Caco-2 (cell line): ENCODE measurements at places on chromosomes 16 and 17.
A peak's percentile ranks its signal among the peaks of the same experiment; 100 is the strongest.

- no peak for DNase-seq
Measured at GRCh38 chr16:4038448-4038847, 77.8 kb downstream of the ADCY9 start.

DNA sequence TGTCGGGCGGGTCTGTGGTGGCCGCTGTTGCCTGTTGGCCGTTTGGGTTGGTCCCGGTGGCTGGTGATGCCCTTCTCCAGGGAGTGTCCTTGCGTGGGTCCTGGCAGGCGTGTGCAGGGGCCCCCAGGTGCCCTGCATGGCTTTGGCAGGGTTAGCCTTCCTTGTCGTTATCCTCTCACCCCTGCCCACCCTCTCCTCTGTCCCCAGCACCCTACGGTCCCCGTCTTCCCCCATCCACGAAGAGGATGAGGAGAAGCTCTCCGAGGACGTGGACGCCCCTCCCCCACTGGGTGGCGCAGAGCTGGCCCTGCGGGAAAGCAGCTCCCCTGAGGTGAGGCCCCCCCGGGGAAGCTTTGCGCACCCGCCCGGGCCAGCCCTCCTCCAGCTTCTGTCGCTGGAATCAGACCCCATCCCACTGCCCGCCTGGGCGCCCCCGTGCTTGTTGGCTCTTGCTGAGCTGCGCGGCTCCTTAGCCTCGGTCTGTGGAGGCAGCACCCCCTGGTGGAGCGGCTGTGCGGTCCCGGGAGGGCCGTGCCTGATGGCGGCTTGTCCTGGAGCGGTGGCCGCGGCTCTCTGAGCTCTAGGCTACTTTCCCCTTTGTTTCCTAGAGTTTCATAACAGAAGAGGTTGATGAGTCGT is 10.6 kb upstream of the NUDT16L1 start:
- DNase-seq: no peak

- no peak for DNase-seq
Measured at GRCh38 chr17:82113422-82113821, 15.4 kb upstream of the FASN start.

DNA sequence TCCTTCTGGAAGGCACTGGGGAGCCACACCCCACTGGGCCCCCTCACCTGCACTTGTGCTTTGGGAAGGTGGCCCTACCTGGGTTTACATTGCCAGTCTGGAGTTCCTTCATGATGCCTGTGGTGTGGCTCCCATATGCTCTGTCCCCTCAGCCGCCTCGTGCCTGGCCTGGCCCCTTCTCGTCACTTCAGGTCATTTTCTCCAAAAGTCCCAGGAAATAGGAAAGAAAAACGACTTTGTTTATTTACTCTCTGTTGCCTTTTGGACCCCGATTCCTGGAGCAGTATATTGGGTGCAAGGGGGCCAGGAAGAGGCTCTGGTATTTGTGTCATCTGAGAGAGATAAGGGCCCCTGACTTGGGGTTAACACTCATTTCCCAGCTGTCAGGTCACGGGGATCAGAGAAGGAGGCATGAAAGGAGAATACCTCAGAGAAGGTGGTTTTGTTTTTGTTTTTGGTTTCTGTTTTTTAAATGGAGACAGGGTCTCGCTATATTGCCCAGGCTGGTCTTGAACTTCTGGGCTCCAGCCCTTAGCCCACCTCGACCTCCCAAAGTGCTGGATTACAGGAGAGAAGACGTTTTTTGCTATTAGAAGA is 4.7 kb downstream of the SOCS3 start:
- no peak for DNase-seq

GRCh38 chr17:68591583-68591982 is 9.6 kb downstream of the FAM20A start:
- DNase-seq: no peak

GRCh38 chr16:29824589-29825144 is 4.4 kb downstream of the MVP start:
- no peak for DNase-seq

DNA sequence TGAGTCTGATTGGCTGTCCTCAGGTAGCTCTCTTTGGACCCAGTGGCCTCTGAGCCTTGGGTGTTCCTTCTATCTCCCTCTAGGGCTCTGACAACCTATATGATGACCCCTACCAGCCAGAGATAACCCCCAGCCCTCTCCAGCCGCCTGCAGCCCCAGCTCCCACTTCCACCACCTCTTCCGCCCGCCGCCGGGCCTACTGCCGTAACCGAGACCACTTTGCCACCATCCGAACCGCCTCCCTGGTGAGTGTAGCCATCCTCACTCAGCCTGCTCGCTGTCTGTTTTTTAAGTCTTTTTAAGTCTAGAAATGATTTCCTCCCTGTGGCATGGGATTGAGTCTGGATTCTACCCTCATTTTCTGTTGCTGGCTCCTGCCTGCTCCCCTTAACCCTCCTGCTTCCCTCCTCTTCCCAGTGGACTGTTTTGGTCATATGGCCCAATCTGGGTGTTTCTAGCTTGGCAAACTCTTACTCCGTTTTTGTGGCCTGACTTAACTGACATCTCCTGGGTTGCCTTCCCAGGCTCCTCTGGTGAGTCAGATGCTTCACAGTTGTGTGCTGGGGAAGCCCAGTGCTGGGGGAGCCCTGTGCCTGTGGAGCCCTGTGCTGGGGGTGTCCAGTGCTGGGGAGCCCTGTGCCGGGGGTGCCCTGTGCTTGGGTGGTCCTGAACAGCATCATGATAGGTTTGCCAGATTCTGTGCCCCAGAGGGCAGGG is 9.9 kb downstream of the TAOK2 start:
- DNase-seq: no peak

DNA sequence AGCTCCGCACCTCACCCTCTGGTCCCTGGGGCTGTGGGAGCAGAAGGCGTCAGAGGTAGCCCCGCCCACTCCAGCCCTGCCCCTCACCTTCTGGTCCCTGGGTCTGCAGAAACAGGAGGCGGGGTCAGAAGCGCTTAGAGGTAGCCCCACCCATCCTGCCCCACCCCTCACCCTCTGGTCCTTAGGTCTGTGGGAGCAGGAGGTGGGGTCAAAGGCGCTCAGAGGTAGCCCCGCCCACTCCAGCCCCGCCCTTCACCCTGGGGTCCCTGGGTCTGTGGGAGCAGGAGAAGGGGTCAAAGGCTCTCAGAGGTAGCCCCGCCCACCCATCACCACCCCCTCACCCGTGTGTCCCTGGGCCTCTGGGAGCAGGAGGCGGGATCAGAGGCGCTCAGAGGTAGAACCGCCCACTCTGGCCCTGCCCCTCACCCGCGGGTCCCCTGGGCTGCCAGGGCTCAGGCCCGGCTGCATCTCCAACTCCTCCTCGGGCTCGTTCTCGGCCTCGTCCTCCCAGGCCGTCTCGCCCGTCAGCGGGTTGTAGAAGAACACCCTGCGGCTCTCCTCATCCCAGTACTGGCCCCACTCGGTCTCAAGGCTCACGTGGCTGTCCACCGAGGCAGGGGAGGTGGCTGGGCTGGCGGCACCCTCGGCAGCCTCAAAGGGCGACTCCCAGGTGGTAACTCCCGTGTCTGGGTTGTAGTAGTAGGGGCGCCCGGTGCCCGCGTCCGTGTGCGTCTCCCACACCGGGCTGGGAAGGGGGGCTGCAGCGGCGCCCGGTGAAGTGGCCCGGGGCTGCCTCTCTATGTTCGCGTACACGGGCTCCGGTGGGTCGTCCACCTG is 27.2 kb downstream of the ARHGAP27 start:
- DNase-seq: peak; percentile 76

DNA sequence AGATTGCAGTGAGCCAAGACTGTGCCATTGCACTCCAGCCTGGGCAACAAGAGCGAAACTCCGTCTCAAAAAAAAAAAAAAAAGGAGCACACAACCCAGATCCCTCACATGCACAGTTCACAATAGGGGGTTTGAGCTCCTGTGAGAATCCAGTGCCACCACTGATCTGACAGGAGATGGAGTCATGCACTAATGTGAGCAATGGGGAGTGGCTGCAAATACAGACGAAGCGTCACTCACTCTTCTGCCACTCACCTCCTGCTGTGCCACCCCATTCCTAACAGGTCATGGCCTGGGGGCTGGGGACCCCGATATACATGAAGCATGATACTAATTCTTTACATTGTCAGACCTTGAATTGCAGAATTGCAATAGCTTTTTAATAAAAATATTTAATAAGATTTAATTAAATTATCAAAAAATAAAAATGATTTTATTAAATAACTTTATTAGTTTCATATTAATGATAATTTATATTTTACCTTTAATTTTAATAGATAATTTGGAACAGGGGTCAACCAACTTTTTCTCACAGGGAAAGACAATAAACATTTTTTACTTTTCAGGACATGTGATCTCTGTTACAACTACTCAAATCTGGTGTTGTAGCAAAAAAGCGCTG is 171.4 kb downstream of the COPRS start:
- DNase-seq: no peak

GRCh38 chr17:37047631-37048104 is 98.9 kb downstream of the AATF start:
- DNase-seq: peak; percentile 83

DNA sequence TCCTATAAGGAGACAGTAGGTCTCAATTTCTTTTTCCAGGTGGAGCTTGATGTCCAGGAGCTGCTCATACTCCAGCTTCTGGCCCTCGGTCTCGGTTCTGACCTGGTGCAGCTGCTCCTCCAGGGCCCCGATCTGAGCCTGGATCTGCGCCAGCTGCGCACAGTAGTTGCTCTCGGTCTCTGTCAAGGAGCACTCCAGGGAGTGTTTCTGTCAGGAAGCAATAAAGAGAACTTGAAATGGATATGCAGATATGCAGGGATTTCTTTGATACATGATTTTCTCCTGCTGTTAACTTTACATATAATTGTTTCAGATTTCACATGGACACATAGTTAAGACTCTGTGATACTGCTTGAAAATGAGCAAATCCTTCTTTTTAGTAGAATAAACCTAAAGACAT is 4.7 kb downstream of the KRT25 start:
- no peak for DNase-seq

GRCh38 chr16:31471875-31472708 is at the start of gene TGFB1I1:
Gene TGFB1I1, plus strand, starts transcription at chr16:31472152. Its CDS starts 37 bp downstream, at chr16:31472189.
- no peak for DNase-seq

- peak; percentile 65 for DNase-seq
Measured at GRCh38 chr16:70252355-70252988, 732 bp upstream of the EXOSC6 start.

DNA sequence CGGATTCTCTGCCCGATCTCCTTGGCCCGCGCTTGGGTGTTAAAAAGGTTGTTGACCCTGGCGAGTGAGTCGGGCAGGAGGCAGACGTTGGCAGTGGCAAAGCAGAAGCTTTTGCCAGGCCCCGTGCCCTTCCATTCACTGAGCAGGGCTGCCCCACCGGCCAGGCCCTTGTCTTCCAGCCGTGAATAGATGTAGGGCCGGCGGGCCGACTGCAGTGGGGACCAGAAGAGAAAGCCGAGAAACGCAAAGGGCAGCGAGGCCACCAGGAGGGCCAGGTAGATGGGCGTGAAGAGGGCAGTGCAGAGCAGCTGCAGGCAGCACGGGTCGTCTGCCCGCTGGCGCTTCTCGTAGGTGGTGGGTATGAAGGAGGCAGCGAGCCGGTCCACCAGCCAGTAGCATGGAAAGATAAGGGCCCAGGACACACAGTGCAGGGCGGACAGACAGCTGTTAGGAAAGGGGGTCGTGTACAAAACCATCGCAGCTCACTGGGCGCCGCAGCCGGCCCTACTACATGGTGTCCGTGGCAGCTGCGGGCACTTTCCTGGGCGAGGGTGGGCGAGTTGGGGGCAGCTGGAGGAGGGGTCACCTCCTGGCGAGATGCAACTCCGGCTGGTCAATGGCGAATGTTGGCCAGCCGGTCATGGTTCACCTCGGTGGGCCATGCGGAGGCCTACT is 61.0 kb downstream of the PRMT7 start:
- no peak for DNase-seq

DNA sequence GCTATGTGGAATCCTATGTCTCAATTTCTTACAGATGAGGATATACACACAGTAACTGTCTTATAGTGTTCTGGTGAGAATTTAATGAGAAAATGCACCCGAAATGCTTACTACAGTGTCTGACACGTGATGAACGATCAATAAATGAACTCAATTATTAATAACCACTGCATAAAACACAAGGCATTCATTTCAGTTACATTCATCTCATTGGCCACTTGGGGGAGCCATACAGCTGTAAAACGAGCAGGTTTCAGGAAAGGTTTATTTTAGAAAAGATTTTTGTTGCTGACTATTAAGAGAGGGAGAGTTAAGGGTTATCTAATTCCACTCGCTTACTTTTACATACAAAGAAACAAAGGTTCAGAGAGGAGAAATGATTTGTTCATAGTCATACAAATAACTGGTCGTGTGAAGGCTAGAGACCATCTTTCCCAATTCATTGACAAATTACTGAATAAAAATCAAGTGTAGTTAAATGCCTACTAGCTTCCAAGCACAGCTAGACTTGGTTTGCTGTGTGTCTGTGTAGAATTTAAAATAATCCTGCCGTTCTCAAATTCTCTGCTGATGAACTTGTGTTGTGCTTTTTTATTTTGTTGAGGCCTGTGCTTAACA is 160.1 kb downstream of the MAP2K4 start:
- DNase-seq: no peak

- no peak for DNase-seq
Measured at GRCh38 chr17:76273445-76274111, 8.4 kb downstream of the UBALD2 start.

- DNase-seq: no peak
Measured at GRCh38 chr17:19415311-19415710, 4.3 kb downstream of the RNF112 start.

DNA sequence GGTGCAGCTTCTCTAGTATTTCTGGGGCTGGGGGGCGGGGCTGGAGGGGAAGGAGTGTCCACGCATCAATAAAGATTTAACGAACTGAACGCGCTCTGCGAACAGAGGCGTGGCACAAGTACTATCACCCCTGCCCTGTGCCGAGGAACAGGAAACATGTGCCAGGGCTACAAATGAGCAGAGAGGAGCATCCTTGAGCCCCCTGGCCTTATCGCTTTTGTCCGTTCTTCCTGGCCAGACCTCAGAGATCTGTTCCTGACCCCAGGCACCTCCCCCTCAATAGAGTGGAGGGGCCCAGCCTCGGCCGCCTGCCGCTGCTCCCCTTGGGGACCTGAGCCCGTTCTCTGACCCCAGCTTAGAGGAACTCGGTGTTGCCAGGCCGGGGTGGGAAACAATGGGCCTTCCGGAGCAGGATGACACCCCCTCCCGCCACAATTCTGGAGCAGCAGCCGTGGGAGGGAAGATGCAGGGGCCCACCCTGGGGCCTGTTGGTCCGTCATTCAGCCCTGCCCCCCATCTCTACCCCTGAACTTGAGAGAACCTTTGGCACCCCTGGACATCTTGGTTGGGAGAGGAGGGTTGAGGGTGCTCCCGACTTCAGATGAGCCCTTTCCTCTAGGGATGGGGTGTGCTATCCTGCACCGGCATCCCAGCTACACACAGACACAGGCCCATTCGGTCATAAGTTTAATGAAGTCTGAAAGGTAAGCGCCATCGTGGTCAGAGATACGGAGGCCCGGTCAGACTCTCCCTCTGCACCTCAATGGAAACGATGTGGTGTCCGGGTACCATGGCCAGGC is 1.1 kb downstream of the NAA38 start:
- DNase-seq: no peak
